ENCODE measurements at places on chromosomes 1 and 21.

- DNase-seq, result peak; percentile 81
Measured at GRCh38 chr1:37793773-37794371, at the start of gene MANEAL. MANEAL (plus strand) TSS chr1:37793847; CDS start chr1:37794183, 336 bp downstream.

DNA sequence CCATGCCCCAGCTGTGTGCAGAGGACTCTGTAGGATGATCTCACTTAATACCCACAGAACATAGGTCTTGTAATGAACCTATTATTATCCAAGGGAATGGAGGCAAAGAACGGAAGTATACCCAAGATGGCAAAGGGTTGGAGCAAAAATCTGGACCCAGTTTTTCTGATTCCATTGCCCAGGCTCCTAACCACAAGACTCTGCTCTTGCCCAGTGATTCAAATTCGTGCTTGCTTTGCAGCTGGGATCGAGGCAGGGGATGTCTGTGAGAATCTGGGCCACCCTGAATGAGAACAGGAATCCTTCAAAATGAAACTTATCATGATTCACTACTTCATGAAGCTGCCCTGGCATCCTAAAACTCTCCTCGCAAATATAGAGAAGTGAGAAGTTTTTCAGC is 97.5 kb upstream of the KCNJ6 start:
- no peak for DNase-seq

- DNase-seq, result no peak
Measured at GRCh38 chr1:68454534-68454933, 4.8 kb upstream of the RPE65 start.

DNA sequence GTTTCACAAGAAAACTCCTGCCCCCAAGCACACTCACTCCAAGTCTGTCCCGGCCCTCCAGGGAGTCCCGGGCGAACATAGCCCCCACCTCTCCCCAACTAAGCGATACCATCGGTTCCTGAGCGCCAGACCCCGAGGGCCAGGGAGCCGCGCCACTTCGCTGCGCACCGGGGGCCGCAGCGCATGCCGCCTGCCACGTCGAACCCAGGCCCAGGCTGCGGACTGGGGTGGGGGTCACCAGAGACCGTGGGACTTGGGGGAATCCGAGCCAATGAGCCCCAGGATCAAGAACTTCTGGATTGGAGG is 801 bp downstream of the RSPO1 start:
- no peak for DNase-seq

DNA sequence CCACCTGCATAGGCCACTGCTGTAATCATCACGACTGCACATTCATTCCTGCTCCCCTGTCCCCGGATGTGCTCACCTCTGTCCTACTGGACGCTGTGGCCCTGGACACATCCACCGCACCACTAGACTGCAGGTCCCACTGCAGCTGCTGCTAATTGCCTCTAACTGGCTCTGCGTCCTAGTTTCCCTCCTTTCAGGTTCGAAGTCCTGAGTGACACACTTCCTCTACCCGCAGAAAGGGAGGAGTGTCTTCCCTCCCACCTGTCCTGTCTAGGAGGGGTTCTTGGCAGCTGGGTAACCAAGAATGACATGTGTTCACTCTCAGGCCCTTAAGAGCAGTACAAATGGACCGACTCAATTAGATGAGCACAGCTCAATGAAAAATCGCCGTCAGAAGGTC is 40.5 kb upstream of the ITPKB start:
- DNase-seq, result no peak

DNA sequence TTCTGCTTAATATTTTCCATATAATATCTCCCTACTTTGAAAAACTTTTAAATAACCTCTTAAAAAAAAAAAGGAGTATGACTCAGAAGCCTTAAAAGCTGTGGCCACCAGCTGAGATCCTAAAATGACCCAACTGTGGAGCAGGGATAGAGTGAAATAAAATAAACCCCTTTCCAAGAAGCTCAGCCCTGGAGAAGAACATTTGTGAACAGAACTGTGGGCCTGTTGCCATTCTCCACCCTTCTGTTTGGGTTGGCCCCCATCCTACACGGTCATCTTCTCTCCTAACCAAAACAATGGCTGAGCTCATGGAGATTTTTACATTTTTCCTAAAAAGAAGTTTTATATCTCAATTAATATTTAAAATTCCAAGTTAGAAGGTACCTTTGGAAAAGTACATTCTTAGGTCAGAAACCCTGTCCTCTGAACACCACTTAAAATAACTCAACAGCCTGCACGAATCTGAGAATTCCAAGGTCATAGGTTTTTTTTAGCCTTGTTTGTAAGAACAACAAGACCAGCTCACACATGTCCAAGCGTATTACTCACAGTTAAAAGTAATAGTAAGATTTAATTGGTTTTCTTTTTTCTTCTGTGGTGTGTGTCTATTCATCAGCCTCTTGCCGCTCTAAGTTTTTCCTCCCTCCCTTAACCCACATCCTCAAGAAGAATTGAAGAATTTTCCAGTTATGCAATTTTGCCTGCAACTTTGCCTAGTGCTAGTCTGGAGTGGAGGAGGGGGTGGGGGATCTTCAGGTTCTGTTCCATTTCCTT is 107.7 kb upstream of the ERRFI1 start:
- no peak for DNase-seq

- DNase-seq, result no peak
Measured at GRCh38 chr1:43952731-43953346, 6.1 kb downstream of the IPO13 start.

DNA sequence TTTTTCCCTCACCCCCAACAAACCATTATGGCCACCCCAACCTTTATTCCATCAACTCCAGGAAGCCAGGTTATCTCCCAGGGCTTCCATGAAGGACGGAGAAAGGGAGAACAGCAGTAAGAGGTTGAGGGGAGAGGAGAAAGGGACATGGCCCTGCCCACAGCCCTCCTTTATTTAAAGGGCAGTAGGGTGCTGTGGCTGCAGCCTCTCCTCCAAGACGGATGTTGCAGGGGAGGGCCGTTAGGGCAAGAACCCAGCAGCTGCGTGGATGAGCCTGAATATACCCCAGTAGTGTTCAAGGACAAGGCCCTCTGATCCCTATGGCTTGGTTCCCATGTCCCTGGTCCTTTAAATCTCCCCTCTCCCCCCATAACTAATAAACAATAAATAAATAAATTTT is 5.9 kb downstream of the RXFP4 start:
- no peak for DNase-seq

DNA sequence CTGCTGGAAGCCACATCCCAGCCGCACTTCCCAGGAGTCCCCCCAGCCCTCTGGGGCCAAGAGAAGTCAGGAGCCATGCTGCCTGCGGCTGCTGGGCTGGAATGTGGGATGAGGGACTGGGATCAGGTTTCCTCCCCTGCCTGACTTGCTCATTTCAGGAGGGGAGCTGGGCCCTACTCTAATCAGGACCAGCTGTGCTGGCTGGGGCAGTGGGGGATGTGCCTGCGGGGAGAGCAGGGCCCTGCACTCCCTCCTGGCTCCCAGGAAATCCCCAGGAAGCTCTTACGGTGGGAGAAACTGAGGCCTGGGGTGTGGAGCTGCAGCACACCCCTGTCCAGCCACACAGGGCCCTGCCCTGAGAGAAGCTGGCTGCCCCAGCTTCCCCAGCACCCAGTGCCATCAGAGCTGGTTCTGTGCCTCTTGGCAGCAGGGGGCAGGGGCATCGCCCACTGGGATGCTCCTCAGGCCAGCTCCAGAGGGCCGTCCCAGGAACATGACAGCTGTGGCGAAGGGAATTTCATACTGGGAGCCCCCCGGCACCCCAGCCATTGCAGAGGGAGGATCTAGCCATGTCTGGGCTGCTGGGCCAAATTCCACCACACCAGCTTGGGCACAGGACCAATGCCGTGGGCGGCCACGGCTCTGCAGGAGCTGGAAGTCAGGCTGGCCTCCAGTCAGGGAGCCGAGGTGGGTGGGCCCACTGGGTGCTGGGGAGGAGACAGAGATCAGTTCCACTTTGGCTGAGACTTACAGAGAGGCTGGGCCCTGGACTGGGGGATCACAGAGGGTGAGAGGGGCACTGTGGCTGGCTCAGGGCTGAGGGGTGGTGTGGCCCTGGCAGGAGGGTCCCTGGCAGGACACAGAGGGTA is 21.3 kb upstream of the PRSS38 start:
- no peak for DNase-seq

- DNase-seq, result no peak
Measured at GRCh38 chr1:228510101-228510802, 23.1 kb downstream of the RNF187 start.
